Umbilical cord (tissue), 2 donors: ENCODE measurements at places on chromosomes 2 and 18.

DNA sequence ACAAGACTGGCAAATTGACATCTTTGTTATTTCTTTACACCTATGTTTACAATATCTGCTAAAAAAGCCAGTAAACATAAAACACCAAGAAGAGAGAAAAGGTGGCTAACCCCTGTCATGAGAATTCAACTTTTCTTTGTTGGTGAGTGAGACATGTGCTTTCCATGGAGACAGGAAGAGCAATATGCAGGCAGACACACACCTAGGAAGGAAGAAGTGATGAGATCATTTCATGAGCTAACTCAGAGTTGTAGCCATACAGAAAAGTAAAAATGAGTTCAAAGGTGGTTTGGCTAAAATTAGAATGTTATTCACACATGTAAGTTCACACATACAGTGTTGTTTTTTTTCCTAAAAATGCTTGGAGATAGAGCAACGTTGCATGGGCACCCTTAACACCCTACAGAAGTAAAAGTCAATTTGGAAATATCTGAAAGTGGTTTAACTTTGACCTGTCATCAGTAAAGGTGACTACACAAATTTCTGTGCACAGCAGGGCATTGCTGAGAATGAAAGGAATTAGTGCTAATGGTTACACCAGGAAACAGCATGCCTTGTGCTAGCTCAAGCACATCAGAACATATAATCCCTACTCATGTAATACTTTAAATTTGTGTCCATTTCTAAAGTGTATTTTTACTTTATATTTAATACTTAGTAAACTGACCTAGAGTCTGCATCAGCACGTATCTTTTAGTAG lies 557.6 kb downstream of the CBLN2 start:
- DNase-seq: no peak

DNA sequence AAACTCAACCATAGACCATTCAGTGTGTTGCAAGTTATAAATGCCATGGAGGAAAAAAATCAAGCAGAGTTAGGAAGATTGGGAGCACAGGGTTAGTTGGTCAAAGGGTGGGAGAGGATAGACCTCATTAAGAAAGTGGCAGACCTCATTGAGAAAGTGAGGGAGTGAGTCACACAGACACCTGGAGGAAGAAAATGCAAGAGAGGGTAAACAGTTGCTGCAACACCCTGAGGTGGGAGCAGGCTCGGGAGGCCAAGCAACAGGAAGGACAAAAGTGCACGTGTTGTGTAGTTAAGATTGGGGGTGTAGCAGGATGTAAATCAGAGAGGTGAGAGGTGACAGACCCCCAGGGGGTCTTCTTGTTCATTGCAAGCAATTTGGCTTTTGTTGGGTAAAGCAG lies 6.4 kb downstream of the IL1RL1 start:
- DNase-seq: no peak

- DNase-seq: no peak
Measured at GRCh38 chr2:24399434-24400206, 39.3 kb upstream of the ITSN2 start.

- DNase-seq: peak; percentile 26
Measured at GRCh38 chr2:121565389-121566250, 34.9 kb downstream of the RNU4ATAC start.

DNA sequence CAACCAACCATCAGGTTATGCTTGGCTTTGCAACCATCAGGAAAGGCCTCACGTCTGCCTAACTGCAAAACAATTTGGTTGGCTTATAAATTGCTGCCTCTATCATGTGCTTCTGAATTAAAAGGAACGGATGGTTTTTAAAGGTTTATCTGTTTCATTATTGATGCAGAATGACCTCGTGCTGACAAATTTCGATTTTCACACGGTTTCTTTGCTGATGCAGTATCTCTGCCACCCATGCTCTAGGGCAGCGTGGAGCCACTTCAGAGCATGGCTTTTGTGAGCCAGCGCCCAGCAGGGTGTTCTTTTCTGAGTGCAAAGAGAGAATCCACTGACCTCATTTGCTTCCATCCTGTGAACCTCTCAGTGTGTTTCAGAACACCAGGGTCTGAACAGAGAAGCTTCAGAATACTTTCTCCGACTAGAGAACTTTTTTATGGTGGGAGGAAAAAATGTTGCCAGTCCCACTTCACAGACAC lies 143.1 kb upstream of the L3MBTL4 start:
- no peak for DNase-seq

- no peak for DNase-seq
Measured at GRCh38 chr2:106959975-106960682, 74.2 kb upstream of the ST6GAL2 start.

DNA sequence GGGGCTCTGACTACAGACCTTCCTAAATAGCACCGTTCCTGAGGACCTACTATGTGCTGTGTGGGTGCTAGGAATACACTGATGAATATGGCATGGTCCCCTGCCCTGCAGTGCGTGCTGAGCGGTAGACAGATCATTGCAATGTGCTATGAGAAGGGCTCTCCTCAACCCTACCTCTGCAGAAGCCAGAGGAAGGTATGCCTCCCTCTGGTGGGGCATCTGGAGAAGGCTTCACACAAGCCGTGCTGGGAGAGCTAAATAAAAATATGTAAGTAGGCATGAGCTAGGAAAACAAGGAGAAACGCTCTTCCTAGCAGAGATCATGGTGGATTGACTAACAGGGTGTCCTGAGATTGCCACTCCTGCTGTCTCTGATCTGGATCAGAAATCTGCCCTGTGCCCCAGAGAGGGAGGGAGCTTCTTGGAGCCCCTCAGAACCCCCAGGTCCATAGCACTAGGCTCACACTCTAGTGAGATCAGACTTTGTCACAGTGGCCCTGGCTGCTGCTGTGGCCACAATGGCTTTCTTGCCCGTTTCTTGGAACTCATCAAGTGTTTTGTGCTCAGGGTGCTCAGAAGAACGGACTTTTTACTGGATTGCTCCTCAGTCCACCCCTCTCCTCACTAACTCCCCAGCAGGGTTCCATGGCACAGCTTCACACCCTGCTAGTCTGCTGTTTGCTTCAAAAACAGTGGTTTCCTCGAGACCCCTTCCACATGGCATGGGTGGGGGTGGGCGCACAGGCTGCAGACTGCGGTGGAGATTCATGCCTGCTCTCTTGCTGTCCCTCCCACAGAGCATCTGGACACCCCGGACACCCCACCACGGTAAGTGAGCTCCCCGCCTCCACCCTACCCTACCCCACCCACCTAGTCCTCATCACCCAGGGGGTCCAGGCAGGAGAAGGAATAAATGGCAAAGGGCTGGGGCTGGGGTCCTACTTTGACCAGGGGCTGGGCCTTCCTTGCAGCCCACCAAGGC lies 14.2 kb downstream of the SIGLEC15 start:
- DNase-seq: peak; percentile 29

DNA sequence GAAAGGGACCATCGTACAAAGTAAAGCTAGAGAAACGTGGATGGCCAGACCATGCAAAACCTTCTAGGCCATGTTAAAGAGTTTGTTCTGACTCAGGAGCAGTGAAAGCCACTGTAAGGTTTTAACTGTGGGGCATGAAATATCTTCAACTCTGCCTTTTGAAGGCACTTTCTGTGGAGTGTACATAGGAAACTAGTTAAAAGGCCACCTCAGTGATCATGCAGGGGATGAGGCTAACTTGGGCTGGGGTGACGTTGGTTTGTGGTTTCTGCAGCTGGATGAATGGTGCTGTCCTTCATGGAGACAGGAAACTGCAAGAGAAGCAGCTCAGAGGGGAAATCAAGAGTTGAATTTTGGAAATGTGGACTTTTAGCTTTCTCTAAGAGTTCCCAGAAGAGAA lies 190.7 kb downstream of the CDCA7 start:
- DNase-seq: no peak

DNA sequence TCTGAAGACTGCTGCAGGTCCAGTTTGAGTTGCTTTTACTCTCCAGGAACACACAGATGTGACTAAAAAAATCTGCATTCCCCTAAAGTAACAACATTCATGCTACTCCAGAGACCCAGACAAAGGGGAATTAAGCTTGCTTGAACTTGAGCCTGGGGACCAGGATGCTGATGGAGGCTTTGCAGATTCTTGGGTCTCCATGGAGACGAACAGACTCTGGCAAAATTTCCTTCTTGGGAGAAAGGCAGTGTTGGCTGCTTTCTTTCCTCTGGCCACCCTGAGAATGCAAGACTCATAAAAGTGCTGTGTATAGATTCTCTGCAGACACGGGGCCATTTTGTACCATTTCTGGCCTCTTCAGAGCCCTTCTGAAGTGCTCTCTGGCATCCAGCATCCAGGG lies 112.0 kb downstream of the ACTR3 start:
- no peak for DNase-seq

DNA sequence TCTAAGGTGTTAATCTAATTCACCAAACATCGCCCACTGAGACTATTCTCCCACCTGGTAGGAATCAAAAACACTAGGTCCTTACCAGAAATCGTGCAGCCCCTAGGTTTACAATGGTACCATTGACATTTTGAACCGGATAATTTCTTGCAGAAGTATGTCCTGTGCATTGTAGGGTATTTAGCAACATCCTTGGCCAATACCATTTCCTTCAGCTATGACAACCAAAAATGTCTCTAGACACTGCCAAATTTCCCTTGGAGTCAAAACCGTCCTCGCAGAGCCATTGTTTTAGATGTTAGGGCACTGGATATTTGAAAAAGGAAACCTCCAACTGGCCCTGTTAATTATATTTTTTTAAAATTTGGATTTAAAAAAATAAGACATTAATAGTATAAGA lies 3.8 kb downstream of the VPS54 start:
- no peak for DNase-seq

DNA sequence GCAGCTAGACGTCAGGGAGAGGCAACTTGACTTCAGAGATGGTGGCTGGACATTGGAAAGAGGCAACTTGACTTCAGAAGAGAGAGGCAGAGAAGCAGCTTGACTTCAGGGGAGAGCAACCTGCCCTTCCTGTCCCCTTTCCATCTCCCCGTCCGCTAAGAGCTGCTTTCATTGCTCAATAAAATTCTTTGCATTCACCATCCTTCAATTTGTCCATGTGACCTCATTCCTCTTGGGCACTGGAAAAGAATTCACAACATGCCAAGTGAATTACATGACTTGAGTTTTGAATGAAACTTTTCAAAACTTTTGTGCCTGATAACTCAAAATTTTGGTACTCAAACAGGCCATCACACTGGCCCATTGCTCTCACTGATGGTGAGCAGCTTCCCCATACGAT lies 158.9 kb downstream of the DPP4 start:
- DNase-seq: no peak

DNA sequence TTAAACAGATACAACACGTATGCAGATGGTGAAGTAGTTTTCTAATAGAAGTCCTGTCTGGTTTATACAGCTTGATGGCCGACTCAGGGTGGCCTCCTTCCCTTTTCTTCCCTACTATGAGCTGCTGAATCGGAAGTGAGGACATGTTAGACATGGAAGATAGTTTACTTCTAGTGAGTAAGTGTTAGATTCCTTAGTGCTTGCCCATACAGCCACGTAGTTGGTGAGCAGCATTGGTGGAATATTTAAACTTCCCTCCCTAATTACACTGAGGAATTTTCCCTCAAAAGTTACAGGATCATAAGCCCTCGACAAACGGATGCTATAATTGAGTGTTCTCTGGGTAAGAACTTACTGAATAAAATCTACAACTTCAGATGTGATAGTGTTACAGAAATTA lies 52.1 kb downstream of the RHBDD1 start:
- DNase-seq: no peak

DNA sequence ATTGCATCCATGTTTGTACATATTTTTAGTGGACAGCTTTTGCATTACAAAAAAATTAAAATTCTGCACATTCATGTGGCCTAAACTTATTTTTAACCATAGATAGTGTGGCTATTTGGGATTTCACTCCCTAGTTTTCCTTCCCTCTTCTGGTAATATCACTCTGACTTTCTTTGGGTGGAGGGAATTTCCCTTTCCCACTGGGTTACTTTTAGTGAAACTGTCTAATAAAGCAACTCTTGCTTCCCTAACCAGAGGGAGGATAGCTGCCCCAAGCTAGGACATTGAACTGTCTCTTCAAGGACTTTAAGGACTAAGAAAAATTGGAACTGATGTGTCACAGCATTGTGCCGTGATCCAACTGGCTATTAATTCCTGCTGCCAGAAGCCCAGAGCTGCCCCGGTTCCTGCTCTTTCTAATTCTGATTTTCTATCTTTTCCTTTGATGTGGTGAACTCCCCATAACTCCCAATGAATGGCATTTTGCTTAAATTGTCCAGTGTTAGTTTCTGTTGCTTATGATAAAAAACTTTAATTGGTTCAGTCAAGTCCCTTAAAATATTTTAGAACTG lies 20.0 kb upstream of the EFR3B start:
- no peak for DNase-seq
